ENCODE measurements at places on chromosomes 16 and 17. TPM values are rescaled to one million over a fixed set of nuclear protein-coding genes. Genes with fewer than 3 reads are reported as not detected.

DNA sequence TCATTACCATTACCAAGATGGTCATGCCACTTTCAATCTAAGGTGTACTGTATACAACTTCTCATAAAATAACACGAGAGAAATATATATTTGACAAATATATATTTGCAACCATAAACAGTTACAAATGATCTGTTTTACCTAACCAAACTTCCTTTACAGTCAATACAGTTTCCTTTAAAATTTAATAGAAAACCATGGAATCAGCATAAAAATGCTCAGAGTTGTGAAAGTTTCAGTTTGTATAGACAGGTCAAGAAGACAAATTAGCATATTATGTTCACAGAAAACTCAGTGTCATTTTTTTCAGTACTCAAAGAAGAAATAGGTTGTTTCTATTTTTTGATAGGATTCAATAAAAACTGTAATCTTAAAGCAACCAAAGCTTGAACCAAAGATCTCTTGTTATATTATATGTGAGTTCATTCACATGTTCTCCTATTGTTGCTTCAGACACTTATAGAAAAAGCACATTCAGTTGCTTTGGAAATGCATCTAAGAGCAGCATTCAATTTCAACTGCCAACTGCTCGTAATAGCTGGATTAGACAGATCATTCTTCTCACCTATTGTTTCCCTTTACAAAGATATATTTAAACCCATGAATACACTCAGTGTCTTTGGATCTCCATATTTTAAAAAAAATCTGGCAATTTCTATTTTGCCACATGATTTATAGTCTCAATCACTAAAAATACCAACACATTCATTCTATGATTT is 15.1 kb downstream of the SSH2 start:
- no peak for DNase-seq

DNA sequence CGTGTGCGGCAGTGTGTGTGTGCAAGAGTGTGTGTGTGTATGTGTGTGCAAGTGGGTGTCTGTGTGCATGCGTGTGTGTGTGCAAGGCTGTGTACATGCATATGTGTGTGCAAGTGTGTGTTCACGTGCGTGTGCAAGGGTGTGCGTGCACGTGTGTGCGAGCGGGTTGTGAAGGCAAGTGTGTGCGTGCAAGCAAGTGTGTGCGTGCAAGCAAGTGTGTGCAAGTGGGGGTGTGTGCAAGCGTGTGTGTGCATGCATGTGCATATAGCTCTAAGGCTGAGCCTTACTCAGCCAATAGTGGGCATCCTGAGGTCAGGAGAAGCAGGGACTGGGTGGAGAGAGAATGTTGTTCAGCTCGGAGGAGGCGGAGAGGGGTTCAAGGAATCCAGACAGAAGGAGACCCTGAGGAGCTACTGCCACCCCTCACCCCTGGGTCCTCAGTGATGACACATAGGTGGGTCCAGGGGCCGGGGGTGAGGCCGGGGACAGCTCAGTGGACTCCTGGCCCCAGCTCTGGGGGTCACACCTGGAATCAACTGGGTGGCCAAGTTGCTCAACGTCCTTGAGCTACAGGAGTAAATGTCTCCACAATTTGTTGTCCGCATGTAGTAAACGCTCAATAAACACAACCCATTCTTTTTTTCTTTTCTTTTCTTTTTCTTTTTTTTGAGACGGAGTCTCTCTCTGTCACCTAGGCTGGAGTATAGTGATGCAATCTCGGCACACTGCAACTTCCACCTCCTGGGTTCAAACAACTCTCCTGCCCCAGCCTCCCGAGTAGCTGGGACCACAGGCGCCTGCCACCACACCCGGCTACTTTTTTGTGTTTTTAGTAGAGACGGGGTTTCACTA is 1.8 kb downstream of the PRR29 start:
- DNase-seq = no peak

The FOXC2 gene
- 1.9 TPM for total RNA-seq

GRCh38 chr16:67150047-67150832 is 558 bp downstream of the B3GNT9 start:
- DNase-seq = peak; percentile 74

GRCh38 chr17:753418-753817 is 1.4 kb upstream of the GEMIN4 start:
- no peak for DNase-seq

The KRTAP4-4 gene
- total RNA-seq = not detected

The TMC7 gene
- 1.1 TPM for total RNA-seq

The PRAC2 gene
- total RNA-seq = not detected

DNA sequence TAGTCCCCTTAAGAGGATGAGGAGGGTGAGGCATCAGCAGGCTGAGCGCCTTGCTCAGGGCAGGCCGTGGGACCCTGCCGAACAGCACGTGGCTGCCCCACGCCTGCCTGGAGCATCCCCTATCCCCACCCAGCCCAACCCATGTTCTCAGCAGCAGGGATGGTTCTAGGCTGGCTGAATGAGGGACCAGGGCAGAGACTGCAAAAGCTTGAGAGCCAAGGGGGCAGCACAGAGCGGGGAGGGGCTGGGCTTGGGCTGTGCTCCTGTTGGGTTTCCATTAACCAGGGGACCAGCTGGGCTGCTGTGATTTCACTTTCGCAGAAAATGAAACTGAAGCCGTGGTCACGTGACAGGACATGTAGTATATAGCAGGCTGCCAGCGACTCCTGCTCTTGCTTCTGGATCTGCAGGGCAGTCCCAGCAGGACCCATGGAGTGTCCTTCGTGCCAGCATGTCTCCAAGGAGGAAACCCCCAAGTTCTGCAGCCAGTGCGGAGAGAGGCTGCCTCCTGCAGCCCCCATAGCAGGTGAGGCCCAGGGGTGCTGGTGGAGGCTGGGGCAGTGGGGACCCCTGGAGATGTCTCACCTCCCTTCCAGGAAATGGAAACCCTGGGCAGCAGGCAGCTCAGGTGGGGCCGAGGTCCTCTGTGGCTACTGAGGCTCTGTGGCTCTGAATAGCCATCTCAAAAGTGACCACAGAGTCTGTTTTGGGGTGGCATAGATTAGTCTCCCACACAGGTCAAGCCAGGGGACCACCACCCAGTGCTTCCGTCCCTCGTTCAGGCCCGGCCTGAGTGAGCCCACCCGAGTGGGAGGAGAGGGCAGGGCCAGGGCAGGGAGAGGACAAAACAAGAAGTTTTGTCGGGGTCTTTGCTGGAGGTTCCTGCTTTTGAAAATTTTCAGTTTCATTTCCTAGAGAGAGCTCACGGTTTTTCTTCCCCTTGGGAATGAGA is 2.9 kb downstream of the RNF213 start:
- DNase-seq = peak; percentile 79

The TMEM238L gene
- not detected for total RNA-seq

DNA sequence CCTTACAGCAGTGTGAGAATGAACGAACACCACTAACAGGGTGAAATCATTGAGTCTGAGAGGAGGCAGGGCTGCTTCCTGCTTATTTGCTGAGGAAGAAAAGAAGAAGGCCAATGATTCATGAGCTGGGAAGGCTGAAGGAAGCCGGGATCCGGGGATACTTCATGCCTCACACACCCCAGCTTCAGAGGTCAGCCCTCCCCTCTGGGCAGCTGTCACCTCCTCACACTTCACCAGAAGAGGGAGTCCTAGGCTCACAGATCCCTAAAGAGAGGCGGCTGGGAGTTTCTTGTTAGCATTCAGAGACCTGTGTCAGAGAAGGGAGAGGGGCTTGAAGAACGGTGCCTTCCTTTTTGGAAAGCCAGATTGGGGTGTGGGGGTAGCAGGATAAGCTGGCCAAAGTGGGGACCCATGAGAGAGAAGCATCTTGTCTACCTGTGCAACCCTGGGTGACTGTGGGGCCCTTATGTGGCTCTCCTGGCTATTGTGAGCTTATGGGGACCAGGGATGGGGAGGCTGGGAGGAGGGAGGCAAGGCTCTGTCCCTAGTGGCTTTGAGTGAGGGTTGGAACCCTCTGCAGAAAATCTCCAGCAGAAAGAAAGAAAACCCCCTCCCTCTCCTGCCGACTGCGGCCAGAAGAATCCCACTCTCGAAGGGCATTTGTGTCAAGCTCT is 94.6 kb downstream of the RGS9 start:
- DNase-seq = no peak

DNA sequence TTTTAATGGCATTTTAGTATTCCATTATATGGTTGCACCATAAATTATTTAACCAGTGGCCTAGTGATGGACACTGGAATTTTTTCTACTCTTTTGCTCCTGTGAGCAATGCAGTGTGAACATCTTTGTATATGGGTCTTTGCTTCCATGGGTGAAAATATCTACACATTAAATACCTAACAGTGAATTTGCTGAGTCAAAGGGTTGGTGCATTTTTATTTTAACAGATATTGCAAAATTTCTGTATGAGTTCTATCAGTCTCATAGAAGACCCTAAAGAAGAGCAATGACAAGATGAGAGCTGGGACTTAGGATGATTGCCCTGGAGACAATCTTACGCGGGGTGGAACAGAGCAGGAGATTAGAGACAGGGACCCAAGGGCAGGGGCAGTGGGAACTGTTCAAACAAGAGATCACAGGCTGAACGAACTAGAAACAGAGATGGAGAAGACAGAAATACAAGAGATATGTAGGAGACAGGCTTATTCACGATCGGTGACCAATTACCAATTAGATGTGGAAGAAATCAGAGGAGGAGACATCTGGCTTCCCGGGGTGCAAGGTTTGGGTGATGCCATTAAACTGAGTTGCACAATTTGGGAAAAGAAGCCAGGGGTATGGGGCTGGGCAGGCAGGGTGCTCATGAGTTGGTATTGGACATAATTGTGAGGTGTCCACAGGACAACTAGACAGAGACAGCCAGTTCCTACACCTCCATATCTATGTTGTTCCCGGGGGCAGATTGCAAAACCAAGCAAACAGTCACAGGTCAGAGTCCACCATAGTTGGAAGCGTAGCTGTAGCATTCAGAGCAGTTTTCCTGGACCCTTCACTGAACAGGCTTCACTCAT is 39.9 kb upstream of the LONP2 start:
- DNase-seq = no peak

DNA sequence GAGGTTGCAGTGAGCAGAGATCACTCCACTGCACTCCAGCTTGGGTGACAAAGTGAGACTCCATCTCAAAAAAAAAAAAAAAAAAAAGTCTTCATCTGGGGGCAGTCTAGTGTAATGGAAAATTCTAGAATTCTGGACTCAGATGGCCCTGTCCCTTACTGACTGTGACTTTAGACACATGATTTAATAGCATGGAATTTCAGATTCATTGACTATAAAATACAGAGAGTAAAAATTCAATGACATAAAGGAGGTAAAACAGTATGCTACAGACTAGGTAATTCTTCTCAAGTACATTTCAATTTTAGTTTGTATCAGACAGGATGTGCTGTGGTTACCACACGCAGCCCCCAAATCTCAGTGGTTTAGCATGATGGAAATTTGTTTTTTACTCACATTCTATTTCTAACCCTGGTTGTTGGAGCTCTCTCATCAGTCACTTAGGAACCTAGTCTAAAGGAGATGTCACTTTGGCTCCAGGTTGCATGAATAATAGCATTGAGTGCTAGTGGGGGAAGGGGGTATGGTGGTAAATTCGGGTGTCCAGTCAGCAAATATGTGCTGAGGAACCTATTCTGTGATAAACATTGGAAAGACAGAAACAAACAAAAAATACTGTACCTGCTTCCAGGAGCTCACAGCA is 444.0 kb downstream of the XYLT1 start:
- no peak for DNase-seq

DNA sequence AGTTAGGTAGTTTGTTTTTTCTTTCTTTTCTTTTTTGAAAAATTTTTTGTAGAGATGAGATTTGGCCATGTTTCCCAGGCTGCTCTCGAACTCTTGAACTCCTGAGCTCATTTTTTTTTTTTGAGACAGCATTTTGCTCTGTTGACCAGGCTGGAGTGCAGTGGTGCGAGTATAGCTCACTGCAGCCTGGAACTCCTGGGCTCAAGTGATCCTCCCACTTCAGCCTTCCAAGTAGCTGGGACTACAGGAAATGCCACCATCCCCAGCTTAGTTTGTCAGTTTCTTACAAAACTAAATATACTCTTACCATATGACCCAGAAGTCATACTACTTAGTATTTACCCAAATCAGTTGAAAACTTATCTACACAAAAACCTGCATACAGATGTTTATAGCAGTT is 14.4 kb upstream of the FBXO47 start:
- DNase-seq = no peak

- no peak for DNase-seq
Observed at GRCh38 chr16:78462288-78463208, 363.1 kb downstream of the WWOX start.

- DNase-seq = peak; percentile 52
Observed at GRCh38 chr16:83849421-83849820, 41.6 kb downstream of the HSBP1 start.

The KCNJ12 gene
- 11.4 TPM for total RNA-seq

The EVI2B gene
- total RNA-seq = 4.4 TPM

DNA sequence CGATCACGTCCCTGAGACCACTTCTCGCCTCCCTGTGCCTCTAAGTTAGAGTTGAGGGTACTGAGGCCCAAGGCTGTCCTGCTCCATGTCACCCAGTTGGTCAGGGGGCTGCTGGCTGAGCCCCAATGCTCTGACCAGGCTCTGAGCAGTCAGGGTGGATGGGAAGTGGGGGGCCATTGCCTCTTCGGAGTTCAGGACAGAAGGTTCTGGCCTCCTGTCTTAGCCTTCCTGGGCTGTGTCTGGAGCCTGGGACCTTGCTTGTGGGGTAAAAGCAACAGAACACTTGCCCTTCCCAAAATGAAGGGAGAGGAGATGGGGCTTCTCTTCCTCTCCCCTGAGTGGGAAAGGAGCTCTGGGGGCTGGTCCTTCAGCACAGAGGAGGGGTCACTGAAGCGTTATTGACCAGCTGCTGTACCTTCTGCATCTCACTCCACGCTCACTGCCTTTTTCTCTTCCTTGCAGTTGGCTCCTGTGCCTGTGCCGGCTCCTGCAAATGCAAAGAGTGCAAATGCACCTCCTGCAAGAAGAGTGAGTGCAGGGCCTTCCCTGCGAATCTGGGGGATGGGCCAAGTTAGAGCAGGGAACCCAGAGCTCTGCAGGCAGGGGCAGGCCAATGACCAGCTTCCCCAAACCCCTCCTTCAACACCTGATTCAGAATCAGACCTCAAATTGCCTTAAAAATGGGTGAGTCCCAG is 580 bp downstream of the MT1X start:
- no peak for DNase-seq

DNA sequence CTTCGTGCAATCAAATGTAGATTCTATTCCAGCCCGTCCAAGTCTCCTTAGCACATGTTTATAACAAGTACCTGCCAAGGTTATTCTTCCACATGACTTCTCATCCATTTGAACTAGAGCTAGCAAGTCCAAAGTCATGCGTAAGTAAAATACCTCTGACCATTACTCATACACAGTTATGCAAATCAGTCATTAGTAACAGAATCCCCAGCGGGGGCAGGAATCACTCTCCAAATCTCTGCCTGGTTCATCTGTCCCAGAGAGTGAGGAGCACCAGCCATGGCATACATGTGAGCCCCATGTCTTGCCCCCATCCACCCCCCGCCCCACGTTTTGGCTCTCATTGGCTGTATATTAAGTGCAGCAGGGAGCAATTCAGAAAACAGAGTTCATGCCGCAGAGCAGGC is 27.7 kb downstream of the SRL start:
- no peak for DNase-seq

The HP gene
- total RNA-seq = 80.3 TPM

GRCh38 chr17:79778504-79779083 is 646 bp downstream of the CBX2 start:
- no peak for DNase-seq

Data from left ventricle myocardium superior (tissue), 1 donor.